ENCODE measurements at places on chromosomes 13 and 19.

DNA sequence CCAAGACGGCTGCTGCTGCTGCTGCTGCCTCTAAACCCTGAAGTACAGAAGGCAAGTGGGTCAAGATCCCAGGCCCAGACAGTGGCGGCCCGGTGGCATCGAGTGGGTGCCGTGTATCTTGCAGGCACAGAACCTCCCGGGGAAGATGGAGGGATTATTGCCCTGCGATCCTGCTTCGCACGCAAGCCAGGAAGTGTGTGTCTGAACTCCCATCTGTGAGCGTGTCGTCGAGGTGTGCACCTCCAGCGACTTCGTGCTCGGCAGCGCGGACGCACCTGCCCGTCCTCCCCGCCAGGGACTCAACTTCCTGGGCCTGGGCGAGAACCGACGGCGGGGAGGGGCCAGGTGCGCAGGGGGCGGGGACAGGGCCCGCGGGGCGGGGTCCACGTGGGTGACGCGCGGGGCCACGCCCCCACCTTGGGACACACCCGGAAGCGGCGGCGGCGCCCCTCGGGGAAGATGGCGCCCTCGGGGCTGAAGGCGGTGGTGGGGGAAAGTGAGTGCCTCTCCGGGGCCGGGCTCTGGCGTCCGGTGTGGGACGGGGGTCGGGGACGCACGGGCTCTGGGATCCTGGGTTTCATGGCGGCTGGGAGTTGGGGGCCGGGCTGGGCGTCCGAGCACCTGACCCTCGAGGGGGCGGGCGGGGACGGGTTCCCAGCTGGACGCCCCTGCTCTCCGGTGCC is at the start of gene STXBP2:
Gene STXBP2, plus strand, starts transcription at position 420 of the 683 bp plus-strand sequence. Its CDS starts 40 bp downstream, at position 460.
- peak; percentile 90 for DNase-seq

DNA sequence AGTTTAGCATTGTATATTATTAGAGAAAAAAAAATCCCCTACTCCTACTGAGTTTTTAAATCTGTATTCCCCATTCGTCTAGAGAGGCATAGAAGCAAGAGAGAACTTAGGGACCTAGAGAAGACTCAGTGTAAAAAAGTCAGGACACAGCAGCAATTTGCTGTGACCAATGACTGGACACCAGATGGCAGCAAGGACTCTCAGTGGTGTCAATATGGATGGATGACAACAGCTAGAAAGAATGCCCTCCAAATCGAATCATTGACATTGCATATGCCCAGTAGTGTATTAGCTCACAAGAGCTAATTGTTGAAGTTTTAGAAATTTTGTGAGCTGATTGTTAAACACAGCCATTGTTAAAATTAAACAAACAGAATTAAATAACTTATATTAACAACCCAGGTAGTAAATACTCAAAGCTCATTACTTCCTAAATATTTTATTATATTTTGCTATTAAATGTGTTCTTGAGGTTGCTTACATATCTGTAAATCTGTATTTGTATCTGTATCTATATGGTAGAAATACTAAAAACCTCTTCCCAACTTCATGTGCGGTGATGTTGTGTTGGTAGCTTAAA is 43.9 kb downstream of the SIAH3 start:
- DNase-seq: no peak

DNA sequence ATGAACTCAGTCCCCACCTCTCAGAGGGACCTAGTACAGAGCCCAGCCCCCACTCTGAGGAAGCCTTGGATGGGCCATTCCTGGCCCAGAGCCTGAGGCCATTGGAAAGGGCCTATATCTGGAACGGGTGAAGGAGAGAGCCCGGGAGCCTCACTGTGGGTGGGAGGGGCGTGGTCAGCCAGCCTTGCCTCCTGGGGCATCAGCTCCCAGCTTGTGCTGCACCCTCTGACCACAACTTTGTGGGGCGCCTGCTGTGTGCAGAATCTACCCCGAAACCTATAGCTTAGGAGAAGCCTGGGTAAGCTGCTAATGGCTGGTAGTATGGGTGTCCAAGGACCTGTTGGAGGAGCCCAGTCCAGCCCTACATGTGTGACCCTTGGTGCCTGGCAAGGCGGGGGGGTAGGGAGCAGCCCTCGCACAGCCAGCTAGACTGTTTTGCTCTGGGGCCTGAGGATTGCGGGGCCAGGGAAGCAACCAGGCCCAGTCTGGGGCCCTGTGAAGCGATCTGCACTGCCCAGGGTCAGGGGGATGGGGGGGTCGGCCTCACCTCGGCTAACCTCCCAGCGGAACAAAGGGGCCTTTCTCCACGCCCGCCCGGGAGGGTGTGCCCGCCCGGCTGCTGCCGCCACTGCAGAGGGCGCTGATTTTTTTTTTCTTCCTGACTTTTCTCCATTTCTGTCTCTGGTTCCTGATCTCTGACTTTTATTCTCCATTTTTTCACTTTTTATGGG is 42.3 kb downstream of the LYL1 start:
- no peak for DNase-seq

GRCh38 chr13:34655554-34655953 is 286.5 kb upstream of the NBEA start:
- no peak for DNase-seq

DNA sequence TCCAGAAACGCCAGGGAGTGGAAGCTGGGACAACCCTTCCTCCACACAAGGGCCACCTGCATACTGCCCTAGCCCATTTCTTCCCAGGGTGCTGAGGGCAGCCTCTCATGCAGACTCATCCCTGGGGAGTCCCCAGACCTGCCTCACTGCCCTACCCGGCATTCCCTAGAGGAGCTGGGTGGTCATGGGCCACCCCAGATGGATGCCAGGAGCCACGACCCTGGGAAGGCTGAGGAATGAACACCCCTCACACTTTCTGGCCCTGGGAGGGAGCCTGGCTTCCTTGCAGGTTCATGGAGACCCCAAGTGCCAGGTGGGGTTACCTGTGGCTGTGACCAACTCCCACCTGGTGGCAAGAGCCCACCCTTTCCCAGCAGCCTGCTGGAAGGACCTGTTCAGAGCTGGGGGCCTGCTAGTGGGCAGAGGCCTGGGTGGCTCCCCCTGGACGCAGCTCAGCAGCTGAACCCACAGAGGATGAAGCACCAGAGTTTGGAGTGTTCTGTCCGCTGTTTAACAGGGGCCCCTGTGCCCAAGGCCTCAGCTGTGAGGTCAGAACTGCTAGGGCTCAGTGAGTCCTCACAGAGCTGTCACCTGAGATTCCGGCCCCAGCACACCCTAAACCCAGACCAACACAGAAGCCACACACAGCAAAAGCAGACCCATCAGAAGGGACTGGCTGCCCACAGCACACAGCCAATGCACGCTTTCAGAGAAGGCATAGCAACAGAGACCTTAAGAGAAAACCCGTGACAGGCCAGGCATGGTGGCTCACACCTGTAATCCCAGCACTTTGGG is 6.6 kb downstream of the ACP4 start:
- DNase-seq: no peak

- DNase-seq: no peak
Measured at GRCh38 chr13:46536341-46536740, 16.6 kb upstream of the LRCH1 start.

GRCh38 chr13:98778749-98779148 is 26.3 kb upstream of the SLC15A1 start:
- DNase-seq: no peak

GRCh38 chr13:113122550-113123225 is at the start of gene F10:
TSS of gene F10 (plus strand) at chr13:113122799. CDS start at chr13:113122856, 57 bp downstream.
- DNase-seq: no peak

Data from activated T-helper 9 cell treated with anti-CD3 and anti-CD28 coated beads, Interleukin-2, amount 50 U/mL, for 16 hours (primary cell).